ENCODE measurements at places on chromosomes 11 and 22.

GRCh38 chr11:45141631-45142030 lies 4.8 kb upstream of the PRDM11 start:
- no peak for DNase-seq

DNA sequence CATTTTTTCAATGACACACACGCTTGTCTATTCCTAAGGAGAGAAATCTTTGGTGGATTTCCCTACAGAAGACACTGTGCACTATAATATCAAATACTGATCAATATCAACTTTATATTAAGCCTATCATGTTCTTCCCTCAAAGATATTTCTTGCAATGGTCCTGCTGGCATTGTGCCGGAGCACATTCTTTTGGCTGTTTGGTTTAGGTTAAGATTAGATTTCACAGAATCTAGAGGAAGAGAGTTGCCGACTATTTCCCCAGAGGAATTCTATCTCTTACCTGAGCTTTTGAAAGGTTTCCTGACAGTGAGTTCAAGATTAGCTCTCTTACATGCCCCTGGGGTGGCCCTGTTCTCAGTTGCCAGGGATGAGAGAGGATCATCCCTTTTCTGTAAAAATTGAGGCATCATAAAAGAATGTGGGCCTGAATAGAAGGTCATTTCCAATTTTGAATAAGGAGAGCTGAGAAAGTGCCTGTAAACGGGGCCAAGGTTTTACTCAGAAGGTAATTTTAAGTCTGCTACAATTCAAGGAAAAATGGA lies 180.6 kb upstream of the ARHGAP20 start:
- DNase-seq: no peak

- DNase-seq: peak; percentile 33
Measured at GRCh38 chr11:86524620-86525352, 147.6 kb downstream of the ME3 start.

GRCh38 chr11:67252831-67253239 lies 13.4 kb upstream of the GRK2 start:
- no peak for DNase-seq

DNA sequence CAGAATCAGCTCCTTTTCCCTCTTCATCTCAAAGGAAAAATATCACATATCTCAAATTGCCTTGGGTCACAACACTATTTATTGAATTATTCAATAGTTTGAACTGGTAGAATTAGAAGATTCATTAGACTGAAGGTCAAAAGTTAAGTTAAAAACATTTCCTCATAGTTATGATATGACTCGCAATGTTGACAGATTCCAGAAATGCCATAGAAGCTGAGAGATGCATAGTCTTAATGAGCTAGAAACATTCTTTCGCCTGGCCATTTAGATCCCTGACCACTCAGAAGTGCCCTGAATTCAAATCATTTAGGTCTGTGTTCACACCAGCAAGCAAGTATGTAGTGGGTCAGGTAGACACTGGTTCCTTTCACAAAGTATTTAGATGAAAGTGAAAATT lies 44.4 kb downstream of the FAT3 start:
- DNase-seq: no peak

GRCh38 chr11:89347071-89347470 lies 144.1 kb downstream of the NOX4 start:
- no peak for DNase-seq

GRCh38 chr11:96481771-96482170 lies 92.0 kb downstream of the JRKL start:
- no peak for DNase-seq

DNA sequence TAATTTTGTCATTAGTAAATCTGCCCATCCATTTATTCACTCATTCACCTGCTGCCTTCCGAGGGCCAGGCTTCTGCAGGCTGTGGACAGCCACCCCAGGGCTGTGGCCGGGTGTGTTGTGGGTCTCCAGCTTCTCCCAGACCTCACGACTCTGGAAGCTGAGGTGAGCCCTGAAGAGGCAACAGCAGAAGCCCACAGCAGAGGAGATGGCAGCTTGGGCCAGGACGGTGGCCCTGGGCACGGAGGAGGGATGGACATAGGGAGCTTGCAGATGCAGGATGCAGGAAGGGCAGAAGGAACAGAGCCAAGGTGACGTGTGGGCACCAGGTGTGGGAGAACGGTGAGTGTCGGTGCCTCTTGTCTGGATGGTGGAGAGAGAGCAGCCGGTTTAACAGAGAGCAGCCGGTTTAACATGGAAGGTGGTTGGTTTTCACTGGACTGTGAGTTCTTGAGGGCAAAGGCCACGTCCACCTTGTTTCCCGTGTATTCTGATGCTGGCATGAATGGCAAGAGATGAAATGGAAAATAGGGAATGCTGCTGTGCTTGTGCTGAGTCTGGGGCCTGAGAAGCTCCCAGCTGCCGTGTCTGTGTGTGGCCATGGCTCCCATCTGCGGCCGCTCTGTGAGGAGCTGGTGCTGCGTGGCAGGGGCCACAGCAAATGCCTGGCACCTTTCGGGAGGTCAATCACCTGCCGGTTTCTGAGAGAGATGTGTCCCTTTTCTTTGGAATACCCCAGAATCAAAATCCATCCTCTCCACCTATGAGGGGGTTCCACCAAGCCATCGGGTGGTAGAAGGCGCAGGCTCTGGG lies 669.9 kb downstream of the BRD1 start:
- no peak for DNase-seq

DNA sequence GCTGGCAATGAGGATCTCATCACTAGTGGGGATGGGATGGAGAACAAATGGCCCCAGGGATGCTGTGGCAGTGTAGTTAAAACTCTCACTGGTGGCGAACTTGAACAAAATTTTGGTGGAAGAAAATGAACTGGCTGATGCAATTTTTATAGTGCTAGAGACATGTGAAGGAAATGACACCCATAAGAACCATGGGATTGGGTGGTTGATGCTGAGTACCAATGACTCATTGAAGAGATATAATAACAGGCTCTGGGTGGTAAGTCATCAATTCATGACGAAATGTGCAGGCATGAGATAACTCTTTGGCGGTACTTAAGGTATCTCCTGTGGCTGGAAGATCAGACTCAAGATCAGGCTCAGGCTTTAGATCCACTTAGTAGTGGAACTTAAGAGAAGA lies 172.9 kb upstream of the DDI1 start:
- DNase-seq: no peak

- DNase-seq: no peak
Measured at GRCh38 chr22:24303007-24303406, 32.4 kb downstream of the SPECC1L start.

GRCh38 chr22:50443801-50444625 lies 30.8 kb downstream of the SBF1 start:
- DNase-seq: no peak

DNA sequence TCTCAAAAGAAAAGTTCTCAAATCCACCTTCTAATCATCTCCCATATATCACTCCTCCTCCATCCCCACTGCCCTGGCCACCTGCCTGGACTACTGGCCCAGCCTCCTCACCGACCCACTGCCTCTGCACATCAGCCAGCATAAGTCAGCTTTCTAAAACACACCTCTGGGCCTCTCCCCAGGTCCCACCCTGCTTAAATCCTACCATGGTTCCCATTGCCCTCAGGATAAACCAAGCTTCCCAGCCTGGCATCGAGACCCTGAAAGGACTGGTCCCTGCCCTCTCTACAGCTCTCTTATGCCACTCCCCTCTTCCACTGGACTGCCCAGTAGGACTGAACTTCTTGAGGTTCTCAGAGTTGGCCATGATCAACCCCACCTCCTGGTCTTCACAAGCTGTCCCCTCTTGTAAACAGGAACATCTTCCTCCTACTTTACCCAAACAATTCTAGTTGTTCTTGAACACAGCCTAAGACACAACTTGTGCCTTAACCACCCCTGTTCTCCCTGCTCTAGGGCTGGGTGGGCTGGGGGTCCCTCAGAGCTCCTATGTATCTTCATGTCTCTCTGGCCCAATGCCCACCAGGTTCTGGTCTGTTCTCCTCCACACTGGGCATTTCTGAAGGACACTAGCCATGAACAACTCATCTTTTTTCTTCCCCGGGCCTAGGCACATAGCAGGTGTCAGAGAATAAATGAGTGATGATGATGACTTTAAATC lies 12.6 kb upstream of the P2RY6 start:
- no peak for DNase-seq

GRCh38 chr11:46684367-46684766 lies 16.1 kb downstream of the ARHGAP1 start:
- no peak for DNase-seq

GRCh38 chr11:36148701-36149100 lies 140.5 kb downstream of the COMMD9 start:
- no peak for DNase-seq

GRCh38 chr11:114130115-114130576 lies 70.6 kb downstream of the ZBTB16 start:
- DNase-seq: peak; percentile 57

GRCh38 chr11:10108915-10109680 lies 184.9 kb downstream of the SBF2 start:
- no peak for DNase-seq

DNA sequence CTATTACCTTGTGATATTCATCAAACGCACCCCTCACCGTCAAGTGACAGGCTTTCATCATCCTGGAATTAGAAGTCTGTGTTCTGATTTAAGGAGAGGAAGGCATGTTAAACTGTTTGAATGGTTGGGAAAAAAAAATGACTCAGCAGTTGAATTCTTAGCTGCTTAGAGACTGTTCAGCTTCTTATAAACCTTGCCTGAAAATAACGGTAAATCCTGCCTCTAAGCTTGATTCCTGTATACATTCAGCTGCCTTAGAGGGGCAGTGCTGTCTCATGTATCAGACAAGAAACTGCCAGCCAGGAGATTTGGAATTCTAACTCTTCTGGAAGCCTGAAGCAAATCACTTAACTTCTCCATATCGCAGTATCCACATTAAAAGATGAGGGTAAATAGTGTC lies 437.4 kb downstream of the JRKL start:
- DNase-seq: no peak

GRCh38 chr11:130022799-130023198 lies 20.2 kb upstream of the PRDM10 start:
- no peak for DNase-seq

- no peak for DNase-seq
Measured at GRCh38 chr11:32658639-32659406, 75.2 kb downstream of the EIF3M start.

DNA sequence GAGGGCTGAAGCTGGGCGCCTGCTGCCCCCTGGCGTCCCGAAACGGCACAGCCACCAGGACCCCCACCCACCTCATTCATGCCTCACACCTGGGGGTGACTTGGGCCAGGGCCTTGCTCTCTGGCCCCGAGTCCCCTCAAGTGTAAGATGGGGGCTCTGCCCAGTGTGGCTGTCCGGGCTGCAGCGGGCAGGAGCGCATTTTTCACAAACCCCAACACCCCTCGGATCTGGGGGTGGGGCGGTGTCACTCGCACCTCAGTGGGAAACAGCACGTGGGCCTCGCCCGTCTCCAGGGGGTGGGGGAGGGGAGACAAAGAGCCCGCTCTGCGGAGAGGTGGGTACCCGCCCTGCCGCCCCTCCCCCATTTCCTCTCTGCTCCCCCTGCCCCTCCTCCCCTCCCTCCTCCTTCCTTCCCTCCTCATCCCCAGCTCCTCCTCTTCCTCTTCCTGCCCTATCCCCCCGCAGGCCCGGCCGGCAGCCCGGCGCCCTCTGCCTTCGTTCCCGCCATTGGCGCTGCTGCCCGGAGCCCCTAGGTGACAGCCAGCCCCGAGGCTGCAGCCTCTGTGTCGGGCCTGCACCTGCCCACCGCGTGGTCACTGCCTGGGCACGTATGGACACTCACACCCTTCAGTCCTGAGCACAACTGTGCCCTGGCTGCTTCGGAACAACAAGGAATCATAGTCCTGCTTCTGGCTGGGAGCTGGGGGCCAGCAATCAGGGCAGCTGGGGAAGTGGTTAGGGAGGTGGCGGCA lies 6.8 kb upstream of the CDKN1C start:
- DNase-seq: peak; percentile 93

GRCh38 chr11:794766-795633 lies 3.1 kb downstream of the SLC25A22 start:
- no peak for DNase-seq

DNA sequence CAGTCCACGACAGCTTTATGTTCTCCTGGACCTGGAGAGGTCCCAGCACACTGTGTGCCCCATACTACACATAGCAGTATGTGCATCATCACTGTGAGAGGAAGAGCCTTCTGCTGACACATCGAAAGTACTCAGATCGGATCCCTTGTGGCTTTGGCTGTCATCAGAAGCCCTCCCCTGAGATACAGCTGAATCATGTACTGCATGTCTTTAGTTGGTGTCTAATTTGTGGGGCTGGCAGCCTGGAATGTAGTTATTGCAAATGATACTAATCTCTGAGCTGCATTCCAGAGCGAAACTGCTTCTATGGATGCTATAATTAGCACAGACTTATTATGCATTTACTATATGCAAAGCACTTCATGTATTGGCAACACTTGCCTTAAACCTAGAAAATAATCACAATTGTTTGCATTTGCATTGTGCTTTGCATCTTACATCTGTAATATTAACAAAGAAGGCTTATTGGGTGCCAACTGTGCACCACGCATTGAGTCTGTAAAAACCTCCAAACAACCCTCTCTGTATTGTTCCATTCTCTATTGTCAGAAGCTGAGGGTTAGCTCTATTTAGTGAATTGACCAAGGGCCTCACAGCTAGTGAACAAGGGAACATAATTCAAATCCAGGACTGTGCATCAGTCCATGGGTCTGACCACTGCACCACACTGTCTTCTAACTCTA lies 89.2 kb upstream of the CRTAM start:
- DNase-seq: no peak

- DNase-seq: no peak
Measured at GRCh38 chr22:22425356-22425755, 83.2 kb downstream of the ZNF280B start.

DNA sequence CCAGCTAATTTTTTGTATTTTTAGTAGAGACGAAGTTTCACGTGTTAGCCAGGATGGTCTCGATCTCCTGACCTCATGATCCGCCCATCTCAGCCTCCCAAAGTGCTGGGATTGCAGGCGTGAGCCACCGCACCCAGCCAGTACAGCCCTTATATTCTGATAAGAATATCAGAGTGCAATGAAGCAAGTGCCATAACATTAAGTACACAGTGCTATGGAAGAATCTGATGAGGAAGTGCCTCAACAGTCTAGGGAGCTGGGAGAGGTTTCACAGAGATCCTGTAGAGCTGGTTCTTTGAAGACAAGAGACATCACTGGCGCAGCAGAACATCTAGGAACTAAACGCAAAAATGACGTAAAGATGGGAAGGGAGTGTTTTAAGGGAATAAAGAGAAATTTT lies 2.1 kb downstream of the RTCB start:
- DNase-seq: no peak

DNA sequence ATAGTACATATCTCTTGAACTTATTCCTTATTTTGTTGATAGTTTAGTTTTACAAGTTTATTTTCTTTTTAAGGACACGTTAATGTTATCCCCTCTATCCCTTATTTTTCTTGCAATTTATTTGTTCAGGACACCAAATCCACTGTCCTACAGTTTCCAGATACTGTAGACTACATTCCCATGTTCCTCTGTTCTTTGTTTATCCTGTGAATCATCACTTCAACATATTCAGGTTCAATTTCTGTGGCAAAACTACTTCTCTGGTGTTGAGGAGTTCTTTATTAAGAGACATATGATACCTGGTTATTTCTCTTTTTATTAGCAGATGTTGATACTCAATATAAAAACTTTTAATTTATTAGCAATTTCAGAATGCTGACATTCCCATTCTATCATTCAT lies 72.8 kb upstream of the CLNS1A start:
- DNase-seq: no peak

Data from retina (tissue), 1 donor.